ENCODE measurements at places on chromosomes 7 and 10.
A peak's percentile ranks its signal among the peaks of the same experiment; 100 is the strongest.

DNA sequence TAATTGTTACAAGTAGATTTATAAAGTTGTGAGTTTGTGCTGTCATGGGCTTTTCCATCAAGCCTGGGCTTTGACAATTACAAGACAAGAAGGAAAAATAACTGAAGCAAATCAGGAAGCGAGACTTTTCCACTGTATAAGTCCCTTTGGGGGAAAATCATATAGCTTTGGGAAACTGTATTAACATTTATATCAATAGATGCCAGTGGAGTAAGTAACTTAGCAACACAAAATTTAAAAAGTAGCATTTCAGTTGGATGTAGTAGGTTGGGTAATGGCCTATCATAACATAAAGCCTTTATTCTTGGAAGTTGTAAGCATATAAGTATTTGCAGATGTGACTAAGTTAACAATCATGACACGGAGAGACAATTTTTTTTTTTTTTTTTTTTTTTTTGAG, 931.1 kb downstream of the CNTNAP2 start:
- DNase-seq: no peak

GRCh38 chr7:75039709-75040108, 33.9 kb downstream of the RCC1L start:
- DNase-seq: no peak

DNA sequence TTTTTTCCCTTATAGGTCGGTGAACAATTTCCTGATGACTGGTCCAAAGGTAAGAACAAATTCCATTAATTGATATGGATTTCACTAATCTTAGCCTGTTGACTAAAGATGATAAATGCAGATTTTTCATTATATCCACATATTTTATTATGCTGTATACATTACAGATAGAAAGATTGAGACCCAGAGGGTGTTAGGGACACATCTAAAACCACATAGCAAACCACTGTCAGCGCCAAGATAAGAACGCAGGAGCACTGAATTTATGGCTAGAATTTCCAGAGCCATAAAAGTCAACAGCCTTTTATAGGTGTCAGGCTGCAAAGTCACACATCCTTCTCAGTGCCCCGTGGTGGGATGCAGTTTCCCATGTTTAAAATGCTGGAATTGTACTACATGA, 16.2 kb downstream of the WNT8B start:
- no peak for DNase-seq

GRCh38 chr7:90584378-90584777, 11.7 kb upstream of the CDK14 start:
- no peak for DNase-seq

DNA sequence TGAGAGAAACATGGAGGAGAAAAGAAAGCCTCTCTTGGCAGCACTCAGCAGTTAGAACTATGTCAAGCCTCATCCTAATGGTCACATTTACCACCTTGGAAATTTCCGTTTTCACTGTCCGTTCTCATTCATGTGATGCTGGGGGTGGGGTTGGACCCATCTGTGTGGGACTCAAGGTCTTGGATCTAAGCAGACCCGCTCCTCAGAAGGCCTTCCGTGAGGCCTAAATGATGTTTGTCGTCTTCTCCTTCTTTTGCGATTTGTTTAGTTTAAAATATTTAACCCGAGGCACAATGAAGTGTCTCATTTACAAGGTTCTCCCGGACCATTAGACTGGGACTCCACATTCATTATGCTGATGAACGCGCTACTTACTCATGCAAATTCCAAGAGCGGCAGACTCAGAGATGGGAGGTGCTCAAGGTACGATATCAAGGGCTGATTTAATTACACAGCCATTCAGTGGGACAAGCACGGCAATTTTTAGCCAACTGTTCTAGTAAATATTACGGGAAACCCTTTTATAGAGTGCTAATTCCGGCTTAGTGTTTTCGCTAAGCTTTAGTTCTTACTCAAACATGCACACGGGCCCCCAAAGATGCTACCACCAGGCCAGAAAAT, 109.1 kb upstream of the EFCAB10 start:
- no peak for DNase-seq

DNA sequence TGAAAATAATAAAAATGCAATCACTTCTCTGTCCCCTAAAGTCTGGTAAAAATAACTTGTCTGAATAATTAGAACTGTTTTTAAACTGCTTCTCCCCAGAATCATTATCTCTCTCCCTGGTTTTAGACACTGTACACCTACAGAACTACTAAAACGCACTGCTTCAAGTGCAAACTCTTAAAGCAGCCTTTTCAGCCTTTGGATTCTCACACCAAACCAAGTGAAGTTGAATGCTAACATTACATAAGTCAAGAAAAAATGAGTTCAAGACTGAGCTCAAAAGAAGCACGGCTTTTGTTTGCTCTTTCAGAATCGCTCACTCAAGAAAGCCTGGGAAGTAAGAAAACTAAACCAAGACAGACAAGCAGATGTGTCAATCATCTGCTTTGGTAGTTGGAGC, 188.8 kb downstream of the LSM5 start:
- DNase-seq: no peak

DNA sequence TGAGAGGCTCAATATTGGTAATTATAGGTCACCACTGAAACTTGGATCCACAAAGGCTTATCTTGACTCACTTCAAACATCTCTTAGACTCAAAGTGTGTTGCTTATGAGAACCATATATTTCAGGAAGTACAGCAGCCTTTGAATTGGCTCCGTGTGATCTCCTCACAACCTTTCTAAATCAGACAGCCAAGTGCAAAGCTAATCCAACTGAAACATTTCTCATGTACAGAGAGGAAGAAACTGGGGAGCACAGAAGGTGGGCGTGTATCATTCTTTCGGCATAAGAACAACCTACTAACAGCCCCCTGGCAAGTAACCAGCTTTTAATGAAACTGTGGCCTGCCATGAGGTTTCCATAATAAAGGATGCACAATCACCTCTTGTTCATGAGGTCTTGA, 109.4 kb downstream of the MBL2 start:
- DNase-seq: no peak

DNA sequence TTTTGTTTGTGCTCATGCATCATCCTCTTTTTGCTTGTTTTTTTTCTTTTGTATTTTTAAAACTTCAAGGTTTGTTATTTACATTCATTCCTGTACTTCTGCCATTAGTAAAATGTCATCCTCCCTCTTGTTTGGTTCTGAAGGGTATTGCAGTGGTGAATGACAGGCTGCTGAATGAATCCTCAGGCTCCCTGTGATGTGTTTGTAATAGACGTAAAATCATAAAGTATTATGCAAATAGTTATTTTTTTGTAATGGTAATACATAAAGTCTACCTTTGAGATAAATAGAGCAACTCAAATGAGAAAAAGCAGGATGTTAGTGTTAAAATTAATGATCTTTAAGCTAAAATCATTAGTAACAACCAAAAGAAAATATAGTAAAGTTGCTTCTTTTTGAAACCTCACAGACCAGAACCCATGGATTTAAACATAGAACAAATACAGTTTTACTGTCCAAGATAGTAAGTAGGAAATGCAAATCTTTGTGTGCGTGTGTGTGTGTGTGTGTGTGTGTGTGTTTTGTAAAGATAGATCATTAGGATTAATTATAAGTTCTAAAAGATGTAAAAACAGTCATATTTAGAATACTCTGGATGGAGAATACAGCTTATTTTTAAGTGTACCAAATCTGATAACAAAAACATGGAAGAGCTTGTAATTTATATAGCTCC, 4.5 kb downstream of the GLCCI1 start:
- DNase-seq: no peak

GRCh38 chr7:67781841-67782240, 785.2 kb downstream of the TYW1 start:
- no peak for DNase-seq

DNA sequence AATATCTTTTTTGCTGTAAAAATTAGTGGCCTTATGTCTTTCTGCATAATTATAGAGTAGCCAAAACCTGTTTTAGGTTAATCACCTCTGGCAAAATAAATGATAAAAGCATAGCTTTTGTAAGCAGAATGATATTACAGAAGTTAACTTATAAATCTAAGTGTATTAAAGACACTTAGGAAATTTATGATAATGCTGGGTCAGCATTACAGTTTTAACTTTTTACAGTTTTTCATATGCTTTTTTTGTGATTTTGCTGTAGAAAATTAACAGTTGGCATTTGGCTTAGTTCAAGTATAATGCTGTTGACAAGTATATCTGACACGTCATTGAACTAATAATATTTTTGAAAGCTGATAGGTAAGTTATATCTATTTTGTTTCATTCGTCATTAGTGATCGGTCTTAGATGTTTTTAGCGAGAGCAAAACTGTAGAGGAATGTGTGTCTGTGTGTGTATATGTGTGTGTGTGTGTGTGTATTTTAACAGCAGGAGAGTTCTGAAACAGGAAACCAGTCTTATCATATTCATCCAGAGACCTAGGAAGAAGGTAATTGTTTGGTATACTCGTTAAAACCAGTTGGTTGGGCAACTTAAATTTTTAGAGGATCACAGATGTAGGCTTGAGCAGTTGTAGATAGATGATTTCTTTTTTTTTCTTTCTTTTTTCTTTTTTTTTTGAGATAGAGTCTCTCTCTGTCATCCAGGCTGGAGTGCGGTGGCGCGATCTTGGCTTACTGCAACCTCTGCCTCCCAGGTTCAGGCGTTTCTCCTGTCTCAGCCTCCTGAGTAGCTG, 15.4 kb downstream of the PTEN start:
- no peak for DNase-seq

- peak; percentile 22 for DNase-seq
Observed at GRCh38 chr10:59991661-59992060, 85.3 kb upstream of the CCDC6 start.

DNA sequence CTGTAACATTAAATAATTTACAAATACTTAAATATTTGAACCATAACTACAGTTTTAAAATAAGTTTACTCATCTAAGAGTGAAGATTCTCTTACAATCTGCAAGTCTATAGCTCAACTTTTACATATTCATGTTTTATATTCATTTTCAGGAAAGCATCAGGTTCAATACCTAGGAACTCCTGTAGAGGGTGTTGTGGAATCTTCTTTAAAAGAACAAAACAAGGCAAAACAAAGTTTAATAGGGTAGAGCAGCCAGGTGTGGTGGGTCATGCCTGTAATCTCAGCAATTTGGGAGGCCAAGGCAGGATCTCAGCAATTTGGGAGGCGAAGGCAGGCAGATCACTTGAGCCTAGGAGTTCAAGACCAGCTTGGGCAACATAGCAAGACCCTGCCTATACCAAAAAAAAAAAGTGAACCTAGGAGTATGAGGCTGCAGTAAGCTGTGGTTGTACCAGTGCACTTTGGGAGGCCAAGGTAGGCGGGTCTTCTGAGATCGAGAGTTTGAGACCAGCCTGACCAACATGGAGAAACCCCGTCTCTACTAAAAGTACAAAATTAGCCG, 45.1 kb downstream of the ST8SIA6 start:
- DNase-seq: peak; percentile 23

DNA sequence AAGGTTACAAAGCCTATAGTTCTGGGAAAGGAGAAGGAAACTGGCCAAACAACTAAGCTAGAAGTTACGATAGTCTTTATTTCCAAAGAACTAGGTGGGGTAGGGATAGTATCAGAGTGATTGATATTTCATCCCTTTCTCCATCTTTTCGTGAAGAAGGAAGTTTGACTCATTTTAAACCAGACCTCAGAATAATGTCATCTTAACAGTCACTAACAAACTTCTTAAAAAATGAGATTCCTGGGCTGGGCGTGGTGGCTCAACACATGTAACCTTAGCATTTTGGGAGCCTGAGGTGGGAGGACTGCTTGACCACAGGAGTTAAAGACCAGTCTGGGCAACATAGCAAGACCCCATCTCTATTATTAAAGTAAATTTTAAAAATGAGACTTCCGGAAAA, 69.4 kb downstream of the ARL4A start:
- no peak for DNase-seq

DNA sequence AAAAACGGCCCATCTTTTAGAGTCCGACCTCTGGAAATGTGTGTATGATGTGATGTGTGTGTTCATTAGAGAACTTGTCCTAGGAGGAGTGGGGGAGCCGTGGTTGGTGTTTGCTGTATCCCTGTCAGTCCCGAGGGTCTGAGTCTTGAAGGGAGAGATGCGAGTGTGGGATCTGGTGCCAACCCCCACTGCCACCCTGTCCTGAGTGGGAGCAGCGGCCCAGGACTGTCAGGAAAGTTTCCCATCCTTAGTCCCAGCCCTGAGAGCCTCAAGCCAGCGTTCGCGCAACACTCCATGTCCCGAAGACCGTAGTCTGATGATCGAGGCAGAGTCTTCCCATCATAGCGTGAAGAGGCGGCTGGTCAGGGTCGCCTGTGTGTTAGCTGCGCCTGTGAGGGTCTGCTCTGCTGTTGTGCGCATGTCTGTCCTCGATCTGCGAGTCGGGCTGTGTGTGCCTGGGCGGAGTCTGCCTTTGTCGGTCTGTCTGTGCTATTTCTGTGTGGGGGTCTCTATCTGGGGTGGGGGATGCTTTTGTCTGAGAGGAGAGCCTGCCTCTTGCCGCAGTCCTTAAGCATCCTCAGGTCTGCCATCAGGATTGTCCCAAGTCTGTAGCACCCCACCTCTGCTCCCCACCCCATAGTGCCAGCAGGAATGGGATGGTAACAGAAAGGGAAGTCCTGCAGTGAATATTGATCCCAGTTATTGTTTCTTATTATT, 514 bp upstream of the CHAT start:
- no peak for DNase-seq

- no peak for DNase-seq
Observed at GRCh38 chr7:106384373-106384772, 99.6 kb upstream of the NAMPT start.

DNA sequence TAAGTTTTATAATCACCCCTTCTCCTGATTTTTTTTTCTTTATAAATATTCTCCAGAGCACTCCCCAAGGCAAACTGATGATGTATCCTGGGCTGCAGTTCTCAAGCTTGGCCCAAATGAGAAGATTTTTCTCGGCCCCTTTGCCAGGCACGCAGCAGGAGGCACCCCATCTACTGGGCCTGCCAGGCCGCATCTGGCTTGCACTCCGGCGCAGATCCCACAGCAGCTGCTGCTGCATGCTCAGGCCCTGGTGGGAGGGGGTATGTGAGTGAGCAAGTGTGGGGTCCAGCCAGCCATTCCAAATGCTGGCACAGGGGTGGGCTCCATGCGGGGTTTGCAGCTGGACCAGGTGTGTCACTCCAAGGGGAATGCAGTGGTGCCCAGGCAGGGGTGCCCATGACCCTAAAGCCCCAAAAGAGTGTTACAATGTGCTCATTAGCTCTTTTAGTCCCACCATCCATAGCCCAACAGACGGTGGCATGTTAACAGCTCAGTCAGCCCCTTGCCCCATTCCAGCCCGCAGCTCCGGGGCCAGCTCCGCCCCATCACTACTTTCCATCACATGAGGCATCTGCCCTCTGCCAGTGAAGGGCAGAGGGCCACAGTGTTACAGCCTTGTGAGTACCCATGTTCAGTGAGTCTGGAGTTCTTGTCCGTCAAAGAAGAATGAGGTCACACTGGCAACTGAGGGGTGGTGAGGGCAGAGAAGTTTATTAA, 25.9 kb downstream of the OAT start:
- DNase-seq: no peak

DNA sequence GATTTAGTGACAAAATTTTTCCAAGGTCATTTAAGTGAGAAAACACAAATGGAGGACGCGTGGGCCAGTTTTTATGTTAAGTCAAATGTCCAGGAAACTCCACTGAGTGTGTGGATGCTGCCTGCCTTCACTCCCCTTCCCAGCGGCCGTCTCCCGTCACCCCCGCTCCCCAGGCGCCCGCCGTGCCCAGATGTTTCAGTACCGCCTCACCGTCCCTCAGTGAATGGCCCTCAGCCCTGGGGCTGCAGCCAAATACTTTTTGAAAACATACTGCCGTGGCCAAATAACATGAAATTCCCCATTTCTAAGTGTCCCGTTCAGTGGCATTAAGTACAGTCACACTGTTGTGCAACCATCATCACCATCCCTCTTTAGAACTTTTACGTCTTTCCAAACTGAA, 131.9 kb downstream of the INSYN2A start:
- no peak for DNase-seq
